ENCODE measurements at places on chromosomes 3 and 15.

GRCh38 chr3:36700537-36701248 lies 63.7 kb downstream of the DCLK3 start:
- DNase-seq, result peak; percentile 60

DNA sequence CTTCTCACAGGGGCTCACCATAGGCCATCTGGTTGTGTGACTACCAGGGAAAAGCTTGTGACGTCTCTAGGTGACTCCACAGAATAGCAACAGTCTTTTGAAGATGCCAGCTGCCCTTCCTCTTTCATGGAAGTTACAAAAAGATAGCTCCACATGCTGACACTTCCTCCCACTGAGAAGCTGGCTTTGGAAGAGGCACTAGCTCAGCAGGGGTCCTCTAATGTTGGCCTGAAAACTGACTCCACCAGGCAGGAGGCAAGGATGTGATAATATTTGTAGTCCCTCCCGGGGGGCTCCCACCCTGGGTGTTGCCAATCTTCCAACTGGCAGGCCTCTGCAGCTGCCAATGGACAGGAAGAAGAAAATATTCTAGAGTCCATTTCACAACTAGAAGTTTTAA lies 343.5 kb downstream of the NEK10 start:
- DNase-seq, result no peak

GRCh38 chr3:12974819-12975218 lies 98.4 kb downstream of the IQSEC1 start:
- DNase-seq, result no peak

DNA sequence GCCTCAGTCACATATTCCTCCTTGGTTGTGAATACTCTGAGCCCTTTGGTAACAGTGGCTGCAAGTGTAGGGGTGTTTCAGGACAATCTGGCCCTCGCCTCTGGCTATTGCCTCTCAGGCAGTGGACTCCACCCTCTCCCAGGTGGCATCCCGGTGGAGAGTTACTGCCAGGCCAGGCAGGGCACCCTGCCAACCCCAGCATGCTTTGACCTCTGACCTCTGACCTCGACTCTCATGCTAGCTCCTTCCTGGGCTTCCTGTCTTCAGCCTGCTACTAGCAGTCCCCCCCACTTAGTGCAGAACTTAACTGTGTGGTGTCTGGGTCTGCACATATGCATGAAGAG lies 5.5 kb downstream of the TM6SF1 start:
- DNase-seq, result no peak

DNA sequence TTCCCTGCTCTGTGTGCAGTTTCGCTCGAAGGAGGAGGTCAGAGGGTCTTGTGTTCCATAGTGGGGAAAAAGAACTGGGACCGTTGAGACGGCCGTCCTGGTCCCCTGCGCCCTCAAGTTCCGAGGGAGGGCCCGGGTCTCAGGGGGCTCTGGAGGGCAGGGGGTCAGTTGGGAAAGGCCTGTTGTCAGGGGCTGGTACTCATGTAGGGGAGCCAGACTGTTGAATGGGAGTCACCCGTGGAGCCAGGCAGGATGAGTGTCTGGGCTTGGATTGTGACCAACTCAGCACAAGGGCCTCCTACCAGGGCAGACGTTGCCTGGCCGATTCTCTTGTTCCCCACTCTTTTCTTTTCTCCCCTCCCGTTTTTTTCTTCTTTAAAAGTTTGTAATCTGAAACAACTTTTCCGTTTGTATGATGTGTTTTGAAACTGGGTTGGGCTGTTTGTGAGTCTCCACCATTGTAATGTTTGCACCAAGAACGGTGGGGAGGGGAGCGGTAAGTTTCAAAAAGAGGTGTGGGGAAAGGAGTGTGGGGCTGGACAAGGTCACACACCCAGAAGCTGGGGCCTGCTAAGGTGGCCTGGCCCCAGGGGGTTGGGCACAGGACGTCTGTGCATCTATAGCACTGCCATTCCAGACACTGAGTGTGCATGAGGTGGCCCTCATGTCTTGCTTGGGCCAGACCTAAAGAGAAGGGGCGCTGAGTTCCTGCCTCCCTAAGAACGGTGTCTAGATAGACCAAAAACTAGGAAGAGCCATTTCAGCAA lies 1.1 kb downstream of the CMTM7 start:
- DNase-seq, result peak; percentile 29
